Right ventricle myocardium superior (tissue), 1 donor: ENCODE measurements at places on chromosomes 3 and 15.

- DNase-seq, result no peak
These were observed 583.0 kb upstream of the GOLIM4 start for GRCh38 chr3:168678730-168679129.

- DNase-seq, result no peak
These were observed 111.3 kb downstream of the DCLK3 start for GRCh38 chr3:36653095-36653494.

GRCh38 chr3:9198899-9199335, 50.5 kb downstream of the SRGAP3 start:
- DNase-seq, result no peak

GRCh38 chr15:91782221-91782620, 71.3 kb upstream of the SLCO3A1 start:
- DNase-seq, result no peak

DNA sequence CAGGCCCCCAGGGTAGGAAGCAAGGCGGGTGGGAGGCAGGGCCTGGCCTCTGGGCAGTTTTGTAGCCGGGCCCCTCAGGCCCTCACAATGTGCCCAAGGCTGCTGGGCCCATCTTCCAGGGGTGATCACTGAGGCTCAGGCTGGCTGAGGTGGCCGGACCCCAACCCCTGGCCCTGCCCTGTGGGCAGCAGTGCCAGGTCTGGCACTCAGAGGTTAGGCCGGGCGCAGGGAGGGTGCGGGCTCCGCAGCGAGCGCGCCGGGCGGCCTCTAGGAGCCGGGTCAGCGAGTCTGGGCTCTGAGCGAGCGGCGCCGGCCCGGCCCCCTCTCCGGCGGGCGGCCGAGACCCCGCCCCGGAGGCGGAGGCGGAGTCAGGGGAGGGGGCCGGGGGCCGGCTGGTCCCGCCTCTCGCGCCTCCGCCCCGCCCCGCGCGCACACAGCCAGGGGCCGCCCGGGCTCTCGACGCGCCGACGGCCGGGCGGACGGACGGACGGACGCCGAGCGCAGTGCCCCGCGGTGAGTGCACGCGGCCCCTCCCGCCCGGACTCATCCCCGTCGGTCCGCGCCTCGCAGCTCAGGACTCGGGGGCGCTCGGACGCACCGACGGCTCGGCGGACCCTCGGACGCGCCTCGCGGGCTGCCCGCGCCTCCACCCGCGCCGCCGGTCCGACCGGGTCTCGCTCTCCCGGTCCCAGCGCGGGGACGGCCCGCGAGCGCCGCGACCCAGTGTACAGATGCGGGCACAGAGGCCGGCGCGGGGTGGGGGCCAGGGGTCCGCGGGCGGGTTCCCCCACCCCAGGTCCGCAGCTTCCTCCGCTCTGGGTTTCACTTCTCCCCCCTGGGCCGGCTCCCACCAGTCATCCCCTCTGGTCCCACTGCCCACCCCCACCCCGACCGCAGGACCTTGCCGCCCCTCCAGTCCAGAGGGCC, at the start of gene FBLN2:
Gene FBLN2 (plus strand): TSS at position 430 of the 927 bp plus-strand sequence. CDS start 21,231 bp downstream, outside the sequence.
- DNase-seq, result peak; percentile 75

DNA sequence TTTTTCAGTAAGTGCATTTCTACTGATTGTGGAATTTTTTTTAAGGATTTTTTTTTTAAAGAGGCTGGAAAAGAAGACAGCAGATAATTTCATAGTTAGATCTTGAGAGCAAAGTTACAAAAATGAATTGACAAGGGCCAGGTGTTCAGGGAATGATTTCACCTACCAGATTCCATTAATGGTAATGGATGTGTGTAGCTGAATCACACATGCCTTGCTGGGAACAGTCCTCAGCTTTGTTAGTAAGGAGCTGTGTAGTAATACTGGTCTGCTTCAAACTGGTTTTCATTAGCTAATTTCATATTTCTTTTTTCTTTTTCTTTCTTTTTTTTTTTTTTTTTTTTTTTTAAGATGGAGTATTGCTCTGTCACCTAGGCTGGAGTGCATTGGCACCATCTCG, 16.0 kb downstream of the NR1D2 start:
- no peak for DNase-seq

- no peak for DNase-seq
These were observed 5.2 kb upstream of the GPR176 start for GRCh38 chr15:39925112-39925842.

DNA sequence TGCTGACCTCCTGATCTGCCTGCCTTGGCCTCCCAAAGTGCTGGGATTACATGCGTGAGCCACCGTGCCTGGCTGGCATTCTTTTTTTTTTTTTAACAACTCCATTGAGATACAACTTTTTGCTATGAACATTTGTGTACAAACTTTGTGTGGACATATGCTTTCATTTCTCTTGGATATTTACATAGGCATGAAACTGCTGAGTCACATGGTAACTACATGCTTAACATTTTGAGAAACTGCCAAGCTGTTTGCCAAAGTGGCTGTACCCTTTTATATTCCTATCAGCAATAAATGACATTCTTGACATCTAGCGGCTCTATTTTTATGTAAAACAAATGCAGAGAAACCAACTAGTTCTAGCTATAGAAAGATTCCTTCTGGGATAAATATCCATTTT, 8.7 kb upstream of the YEATS2 start:
- DNase-seq, result no peak

- no peak for DNase-seq
These were observed 16.1 kb upstream of the TMEM115 start for GRCh38 chr3:50375258-50375931.

DNA sequence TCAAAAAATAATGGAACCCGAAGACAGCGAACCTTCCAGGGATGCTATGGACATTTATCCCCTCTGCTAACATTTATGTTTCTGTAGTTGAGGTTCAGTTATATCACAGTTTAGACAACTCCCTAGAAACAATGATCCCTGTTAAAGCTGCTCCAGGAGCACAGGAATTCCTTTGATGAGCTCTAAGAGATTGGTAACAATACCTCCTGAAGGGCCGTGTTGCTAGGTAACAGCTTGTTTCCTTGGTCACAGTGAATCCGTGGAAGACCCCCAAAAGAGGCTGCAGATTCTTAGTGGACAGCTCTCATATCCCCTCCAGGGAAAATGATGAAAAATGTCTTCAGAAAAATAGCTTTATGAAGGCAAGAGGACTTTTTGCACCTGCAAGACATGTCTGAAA, 160.2 kb downstream of the SERPINI1 start:
- no peak for DNase-seq

GRCh38 chr15:71623111-71623510, 187.2 kb upstream of the NR2E3 start:
- no peak for DNase-seq

DNA sequence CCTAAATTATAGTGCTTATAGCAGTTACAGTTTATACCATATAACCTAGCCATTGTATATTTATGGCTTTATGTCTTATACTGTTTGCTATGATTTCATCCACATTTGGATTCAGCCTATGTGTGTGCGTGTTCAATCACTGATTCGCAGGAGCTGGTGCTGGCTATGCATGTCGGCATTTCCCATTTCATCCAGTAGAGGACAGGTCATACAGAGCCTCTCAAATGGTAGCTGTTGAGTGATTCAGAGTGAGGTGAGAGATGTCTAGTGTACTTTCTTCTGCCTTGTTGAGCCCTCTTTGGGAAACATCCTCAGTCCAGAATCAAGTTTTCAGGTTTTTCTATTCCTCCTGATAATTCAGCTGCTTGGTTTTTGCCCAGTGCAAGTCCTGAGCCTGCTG, 76.1 kb downstream of the FRMD4B start:
- DNase-seq, result no peak

GRCh38 chr3:193791041-193792032, 198.3 kb downstream of the OPA1 start:
- no peak for DNase-seq

DNA sequence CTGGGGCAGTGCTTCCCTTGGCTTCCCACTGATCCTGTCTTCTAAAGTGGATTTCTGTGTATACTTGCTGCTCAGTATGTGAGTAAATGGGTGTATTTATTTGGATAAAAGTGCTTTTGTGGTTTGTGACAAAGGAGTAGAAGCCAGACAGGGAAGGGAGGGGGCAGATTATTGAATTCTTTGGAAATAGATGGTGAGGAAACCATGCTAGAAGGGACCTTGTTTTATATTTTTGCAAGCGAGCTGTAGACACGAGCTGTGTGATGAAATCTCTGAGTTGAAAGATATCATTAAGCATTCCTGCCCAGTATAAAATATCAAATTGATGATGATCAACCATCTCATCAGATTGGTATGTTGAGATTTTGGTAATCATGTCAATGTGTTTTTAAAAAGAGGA, 68.9 kb downstream of the DUT start:
- DNase-seq, result no peak

GRCh38 chr15:38229705-38230310, 22.8 kb upstream of the SPRED1 start:
- DNase-seq, result no peak

- DNase-seq, result no peak
These were observed 5.4 kb downstream of the GDPGP1 start for GRCh38 chr15:90239371-90239770.

DNA sequence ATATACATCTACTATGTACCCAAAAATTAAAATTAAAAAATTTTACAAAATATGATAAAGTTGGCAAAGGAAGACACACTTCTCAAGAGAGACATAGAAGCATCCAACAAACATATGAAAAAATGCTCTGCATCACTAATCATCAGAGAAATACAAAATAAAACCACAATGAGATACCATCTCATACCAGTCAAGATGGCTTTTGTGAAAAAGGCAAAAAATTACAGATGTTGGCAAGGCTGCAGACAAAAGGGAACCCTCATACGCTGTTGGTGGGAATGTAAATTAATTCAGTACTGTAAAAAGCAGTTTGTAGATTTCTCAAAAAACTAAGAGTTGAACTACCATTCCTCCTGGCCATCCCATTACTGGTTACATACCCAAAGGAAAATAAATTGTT, 581.7 kb upstream of the CCDC54 start:
- no peak for DNase-seq

DNA sequence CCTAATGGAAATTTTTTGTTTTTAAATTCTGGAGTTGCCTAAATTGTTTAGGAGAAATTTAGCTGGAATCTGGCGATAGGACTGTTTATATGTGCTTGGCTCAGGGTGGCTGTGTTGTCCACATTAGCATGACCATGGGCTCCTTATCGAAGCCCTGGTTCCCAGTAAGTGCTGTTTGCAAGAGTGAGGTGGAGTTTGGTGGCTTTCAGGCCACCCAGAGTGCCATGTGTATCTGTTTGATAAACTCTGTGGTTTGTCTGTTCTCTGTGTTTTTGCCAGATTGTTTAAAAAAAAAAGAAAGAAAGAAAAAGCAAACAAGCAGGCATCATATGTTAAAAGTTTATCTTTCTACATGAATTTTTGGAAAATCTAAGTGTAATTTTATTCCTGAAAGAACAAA, 51.5 kb downstream of the PLCL2 start:
- DNase-seq, result no peak

GRCh38 chr3:192933779-192934460, 16.3 kb upstream of the MB21D2 start:
- DNase-seq, result no peak

GRCh38 chr15:80706161-80706560, 11.1 kb downstream of the ABHD17C start:
- DNase-seq, result no peak

GRCh38 chr15:75648156-75649000, 666 bp downstream of the SNX33 start:
- peak; percentile 70 for DNase-seq

GRCh38 chr3:40464339-40465110, 7.4 kb downstream of the RPL14 start:
- DNase-seq, result no peak

- DNase-seq, result no peak
These were observed 389.3 kb downstream of the TBL1XR1 start for GRCh38 chr3:176807938-176808337.

DNA sequence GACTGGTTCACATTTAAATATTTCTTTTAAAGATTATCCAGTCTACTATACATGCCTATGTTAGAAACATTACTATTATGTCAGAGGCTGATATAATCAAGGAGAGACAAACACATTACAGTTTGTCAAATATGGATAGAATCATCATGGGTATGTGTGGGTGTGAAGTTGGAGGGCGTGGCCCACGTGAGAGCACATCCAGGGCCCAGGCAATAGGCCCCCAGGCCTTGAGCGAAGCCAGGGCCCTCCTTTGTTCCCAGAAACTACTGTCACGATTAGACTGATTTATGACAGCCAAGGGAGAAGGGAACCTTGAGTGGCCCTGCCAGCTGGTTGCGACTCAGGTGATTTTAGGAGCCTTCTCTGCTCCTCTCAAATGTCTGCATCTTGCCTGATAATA, 26.9 kb upstream of the LDHAL6B start:
- no peak for DNase-seq

DNA sequence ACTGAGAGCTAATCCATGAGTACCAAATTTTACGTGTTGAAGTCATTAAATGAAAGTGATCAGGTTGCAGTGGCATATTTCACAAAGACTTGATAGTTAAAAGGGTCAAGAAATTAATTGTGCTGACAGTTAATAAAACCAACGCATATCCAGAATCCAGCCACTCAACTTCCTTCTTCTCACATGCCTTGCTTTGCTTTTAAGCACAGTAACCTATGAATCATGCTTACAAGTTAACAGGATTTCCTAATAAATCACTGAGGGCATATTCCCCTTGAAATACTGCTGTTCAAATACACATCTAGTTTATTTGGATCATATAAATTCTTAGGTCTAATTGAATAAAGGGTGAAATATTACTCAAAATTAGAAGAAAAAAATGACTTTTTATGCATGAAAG, 801.5 kb upstream of the EPHA6 start:
- DNase-seq, result no peak

DNA sequence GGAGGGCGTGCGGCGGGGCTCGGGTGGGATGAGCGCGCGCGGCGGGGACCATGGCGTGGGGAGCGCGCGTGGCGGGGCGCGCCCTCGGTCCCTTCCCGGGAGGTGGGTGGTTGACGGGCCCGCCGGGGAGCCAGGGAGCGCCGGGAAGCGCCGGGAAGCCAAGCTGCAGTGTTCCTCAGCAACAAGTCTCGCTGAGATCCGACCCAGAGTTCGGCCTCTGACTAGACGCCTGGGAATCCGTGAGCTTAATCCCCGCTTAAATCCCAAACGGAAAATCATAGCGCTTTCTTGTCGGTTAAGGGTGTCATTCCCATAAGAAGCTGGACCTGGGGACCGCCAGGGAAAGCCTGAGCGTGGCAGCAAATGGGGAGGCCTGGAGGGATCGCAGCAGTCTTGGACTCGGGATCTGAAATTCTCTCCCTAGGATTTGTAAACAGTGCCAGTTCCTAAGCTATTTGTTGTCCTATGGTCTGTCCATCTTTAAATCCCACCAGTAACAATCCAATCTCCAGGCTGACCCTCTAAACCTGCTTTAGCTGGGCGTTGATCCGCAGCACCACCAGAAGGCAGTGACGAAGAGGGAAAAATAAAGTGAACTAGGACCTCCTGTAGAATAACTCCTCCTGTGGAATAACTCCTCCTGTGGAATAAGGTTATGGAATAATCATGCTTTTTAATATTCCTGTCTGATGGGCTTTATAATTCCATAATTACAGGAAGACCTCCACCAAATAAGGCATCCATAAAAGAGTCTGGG, 570 bp upstream of the NEDD4 start:
- no peak for DNase-seq

- DNase-seq, result no peak
These were observed 284.5 kb downstream of the XXYLT1 start for GRCh38 chr3:194986208-194987043.
